ENCODE measurements at places on chromosomes 2 and 18.

DNA sequence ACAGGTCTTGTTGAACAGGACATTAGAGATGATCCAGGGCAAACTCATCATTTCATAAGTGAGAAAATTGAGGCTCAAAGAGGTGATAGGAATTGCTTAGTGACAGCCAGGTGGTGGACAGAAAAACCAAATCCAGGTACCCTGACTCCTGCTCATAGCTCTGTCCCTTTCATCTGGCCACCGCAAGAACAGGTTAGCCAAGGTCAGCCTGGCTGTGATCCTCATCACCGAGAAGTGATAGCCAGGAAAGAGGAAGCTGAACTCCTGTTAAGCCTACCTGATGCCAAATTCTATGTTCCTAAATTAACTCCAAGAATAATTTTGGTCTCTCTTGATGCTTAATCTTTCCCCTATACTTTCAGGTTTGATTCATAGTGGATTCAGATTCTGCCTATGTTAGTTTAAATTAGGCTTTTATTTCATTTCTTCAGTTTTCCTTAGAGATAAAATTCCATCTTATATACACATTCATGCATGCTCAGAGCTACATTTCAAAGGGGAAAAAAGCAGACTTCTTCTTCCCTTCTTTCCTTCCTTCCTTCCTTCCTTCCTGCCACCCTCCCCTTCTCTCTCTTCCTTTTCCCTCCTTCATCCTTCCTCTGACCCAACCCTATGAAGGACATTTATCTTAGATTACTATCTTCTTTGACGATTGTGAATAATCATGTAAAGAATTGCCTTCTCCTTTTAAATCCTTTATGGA lies 17.3 kb upstream of the CRIM1 start:
- H3K27me3 ChIP-seq: no peaks in the 10 kb centered on the region
- H3K4me3 ChIP-seq: no peak overlapping the region
- DNase-seq: no peak
- H3K4me1 ChIP-seq: no peaks in the 10 kb centered on the region
- H3K27ac ChIP-seq: no peak overlapping the region

GRCh38 chr18:23563377-23564043 lies 22.8 kb downstream of the NPC1 start:
- H3K27me3 ChIP-seq: no peaks in the 10 kb centered on the region
- H3K4me3 ChIP-seq: no peak overlapping the region
- no peak overlapping the region for H3K27ac ChIP-seq

- H3K4me1 ChIP-seq: no peaks in the 10 kb centered on the region
- H3K36me3 ChIP-seq: no peaks in the 10 kb centered on the region
- no peak for DNase-seq
- H3K27me3 ChIP-seq: no peaks in the 10 kb centered on the region
- no peak overlapping the region for H3K4me3 ChIP-seq
Observed at GRCh38 chr2:133953524-133953923, 300.3 kb upstream of the MGAT5 start.

- H3K4me3 ChIP-seq: no peak overlapping the region
- no peaks in the 10 kb centered on the region for H3K36me3 ChIP-seq
- no peak for DNase-seq
Observed at GRCh38 chr2:166042768-166043390, 84.9 kb downstream of the SCN1A start.

DNA sequence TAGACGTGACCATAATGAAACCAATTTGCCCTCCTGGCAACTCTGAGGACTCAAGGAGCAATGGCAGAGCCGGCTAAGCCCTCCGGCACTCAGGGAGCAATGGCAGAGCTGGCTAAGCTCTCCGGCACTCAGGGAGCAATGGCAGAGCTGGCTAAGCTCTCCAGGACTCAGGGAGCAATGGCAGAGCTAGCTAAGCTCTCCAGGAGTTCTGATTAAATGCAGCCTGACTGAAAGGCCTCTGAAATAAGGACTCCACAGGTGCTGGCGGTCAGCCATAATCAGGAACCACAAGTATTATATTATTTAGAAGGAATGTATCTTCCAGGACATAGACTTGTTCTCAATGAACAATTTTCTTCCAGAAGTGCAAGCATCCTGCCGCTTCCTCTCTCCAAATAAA lies 65.2 kb downstream of the C2orf76 start:
- no peak overlapping the region for H3K4me3 ChIP-seq
- no peaks in the 10 kb centered on the region for H3K36me3 ChIP-seq
- no peaks in the 10 kb centered on the region for H3K27me3 ChIP-seq
- DNase-seq: no peak

DNA sequence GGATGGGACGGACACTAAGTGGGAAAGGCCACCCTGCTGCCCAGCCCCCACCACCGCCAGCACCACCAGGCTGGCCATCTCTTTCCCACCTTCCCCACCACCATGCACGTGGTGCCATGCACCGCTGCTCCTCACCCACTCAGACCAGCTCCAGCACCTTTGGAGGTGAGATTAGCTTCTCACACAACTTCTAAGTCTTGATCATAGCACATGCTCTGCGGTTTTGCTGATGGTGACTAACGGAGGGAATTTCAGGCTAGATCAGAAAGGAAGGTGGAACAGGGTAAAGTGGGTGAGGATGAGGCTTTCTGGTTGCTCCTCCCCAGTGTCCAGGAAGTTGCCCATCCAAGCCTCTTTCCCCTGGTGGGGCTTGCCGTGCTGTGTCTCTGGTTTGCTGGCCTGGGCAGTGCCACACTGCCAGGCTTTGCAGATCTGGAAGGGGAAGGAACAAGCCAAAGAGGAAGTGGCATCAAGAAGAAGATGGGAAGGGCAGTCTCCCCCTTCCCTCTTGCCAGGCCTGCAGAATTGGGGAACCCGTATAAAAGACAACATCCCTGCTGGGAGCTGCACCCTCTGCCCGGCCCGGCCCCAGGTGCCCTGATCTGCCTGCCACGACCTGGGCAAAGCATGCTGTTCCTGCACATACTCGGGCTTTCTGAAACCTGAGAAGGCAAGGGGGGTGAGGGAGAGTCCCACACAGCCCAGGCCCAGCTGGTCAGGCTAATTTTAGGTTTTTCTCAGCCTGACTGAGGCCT lies 44.3 kb upstream of the CAB39 start:
- H3K27me3 ChIP-seq: no peaks in the 10 kb centered on the region
- peaks cover 64% of the 10 kb centered on the region for H3K4me1 ChIP-seq
- no peak overlapping the region for H3K4me3 ChIP-seq
- H3K27ac ChIP-seq: peak overlapping the region; percentile 85
- H3K36me3 ChIP-seq: no peaks in the 10 kb centered on the region

DNA sequence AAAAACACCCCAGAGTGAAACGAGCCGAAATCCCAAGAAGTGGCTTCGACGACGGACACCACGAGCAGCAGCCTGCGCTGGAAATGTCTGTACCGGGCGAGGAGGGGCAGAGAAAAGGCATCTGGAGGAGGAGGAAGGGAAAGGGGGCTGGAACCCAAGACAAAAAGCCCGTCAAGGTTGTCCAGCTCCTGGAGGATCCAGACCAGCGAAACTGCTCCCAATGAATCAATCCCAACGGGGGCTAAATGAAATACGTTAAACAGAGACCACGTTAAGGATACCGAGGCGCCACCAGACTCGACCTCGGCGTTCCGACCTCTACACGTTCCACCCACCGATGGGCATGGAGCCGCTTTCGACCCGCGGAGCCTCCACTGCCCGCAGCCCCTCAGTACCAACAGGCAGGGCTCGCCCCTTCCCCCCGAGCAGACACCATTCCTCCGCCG lies 400 bp downstream of the CCDC88A start:
- H3K4me1 ChIP-seq: peaks cover 13% of the 10 kb centered on the region
- no peaks in the 10 kb centered on the region for H3K27me3 ChIP-seq
- peak; percentile 57 for DNase-seq
- no peaks in the 10 kb centered on the region for H3K36me3 ChIP-seq

DNA sequence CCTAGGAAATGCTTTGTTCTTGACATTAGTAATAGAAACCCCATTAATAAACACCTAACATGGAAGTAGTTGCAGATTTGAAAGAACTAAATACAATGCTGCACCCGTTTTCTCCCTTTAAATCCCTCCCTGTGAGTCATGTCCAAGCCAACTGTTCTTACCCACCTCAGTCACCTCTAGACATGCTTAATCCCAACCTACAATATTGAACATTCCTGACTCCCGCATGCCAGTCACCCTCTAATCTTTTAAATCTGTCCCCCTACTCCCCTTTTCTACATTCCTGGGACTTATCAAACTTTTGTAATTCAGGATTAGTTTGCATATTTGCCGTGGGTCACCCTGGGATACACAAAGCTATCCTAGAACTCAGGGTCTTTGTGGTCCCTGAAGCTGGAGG lies 374.6 kb downstream of the IRS1 start:
- H3K27me3 ChIP-seq: no peaks in the 10 kb centered on the region
- peaks cover 23% of the 10 kb centered on the region for H3K4me1 ChIP-seq
- no peak overlapping the region for H3K27ac ChIP-seq

DNA sequence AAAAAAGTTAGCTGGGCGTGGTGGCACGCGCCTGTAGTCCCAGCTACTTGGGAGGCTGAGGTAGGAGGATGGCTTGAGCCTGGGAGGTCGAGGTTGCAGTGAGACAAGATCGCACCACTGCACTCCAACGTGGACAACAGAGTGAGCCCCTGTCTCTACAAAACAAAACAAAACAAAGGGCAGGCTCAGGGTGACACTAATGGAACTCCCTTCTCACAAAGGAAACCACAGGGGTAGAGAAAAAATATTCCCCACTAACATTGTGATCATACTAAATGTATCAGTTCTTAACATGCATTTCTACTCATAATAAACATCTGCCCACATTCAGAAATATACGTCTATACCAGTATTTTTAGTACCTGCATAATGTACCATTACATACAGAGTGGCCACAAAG lies 21.1 kb downstream of the STAM2 start:
- H3K27me3 ChIP-seq: no peaks in the 10 kb centered on the region
- peaks cover 4% of the 10 kb centered on the region for H3K4me1 ChIP-seq
- DNase-seq: no peak
- H3K27ac ChIP-seq: no peak overlapping the region
- H3K36me3 ChIP-seq: peaks cover 4% of the 10 kb centered on the region
- no peak overlapping the region for H3K4me3 ChIP-seq

GRCh38 chr2:236677368-236677767 lies 107.7 kb downstream of the ACKR3 start:
- H3K27ac ChIP-seq: no peak overlapping the region
- H3K4me3 ChIP-seq: no peak overlapping the region
- peaks cover 14% of the 10 kb centered on the region for H3K4me1 ChIP-seq
- H3K36me3 ChIP-seq: no peaks in the 10 kb centered on the region

GRCh38 chr2:198517976-198518375 lies 713.6 kb downstream of the PLCL1 start:
- no peak overlapping the region for H3K4me3 ChIP-seq
- H3K27ac ChIP-seq: no peak overlapping the region
- no peaks in the 10 kb centered on the region for H3K4me1 ChIP-seq
- DNase-seq: no peak
- no peaks in the 10 kb centered on the region for H3K27me3 ChIP-seq

GRCh38 chr2:60350791-60351190 lies 202.7 kb downstream of the BCL11A start:
- no peak overlapping the region for H3K27ac ChIP-seq
- no peaks in the 10 kb centered on the region for H3K36me3 ChIP-seq
- no peak overlapping the region for H3K4me3 ChIP-seq
- DNase-seq: no peak

DNA sequence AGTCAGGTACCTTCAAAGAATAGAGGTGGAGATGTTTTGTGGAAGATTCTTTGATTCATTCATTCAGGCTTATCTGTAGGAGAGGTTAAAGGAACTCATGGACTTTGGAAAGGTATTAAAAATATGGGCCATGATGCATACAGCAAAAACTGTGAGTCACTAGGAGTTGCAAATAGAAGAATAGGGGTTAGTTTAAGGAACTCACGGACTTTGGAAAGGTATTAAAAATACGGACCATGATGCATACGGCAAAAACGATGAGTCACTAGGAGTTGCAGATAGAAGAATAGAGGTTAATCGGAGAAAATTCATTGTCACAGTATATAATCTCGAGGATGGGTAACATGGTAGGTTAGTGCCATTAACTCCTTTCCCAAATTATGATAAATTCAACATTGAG lies 41.2 kb downstream of the SLC9A2 start:
- H3K4me1 ChIP-seq: peaks cover 4% of the 10 kb centered on the region
- no peak overlapping the region for H3K4me3 ChIP-seq
- H3K27me3 ChIP-seq: no peaks in the 10 kb centered on the region
- H3K27ac ChIP-seq: no peak overlapping the region
- no peaks in the 10 kb centered on the region for H3K36me3 ChIP-seq
- DNase-seq: no peak

DNA sequence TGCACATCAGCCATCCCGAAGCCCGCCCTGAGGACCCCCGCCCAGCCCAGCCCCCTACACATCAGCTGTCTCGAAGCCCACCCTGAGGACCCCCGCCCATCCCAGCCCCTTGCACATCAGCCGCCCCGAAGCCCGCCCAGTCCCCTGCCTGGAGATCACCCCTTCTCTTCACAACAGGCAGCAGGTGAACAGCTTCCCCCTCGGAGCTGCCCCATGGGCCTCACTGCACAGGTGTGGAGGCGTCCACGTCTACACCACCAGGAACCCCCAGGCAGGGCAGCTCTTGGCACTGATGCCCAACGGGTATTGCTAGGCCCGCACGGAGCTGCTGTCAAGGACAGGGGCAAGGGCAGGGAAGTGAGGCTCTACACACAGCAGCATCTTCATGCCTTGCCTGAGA lies 137.6 kb downstream of the HDAC4 start:
- H3K27ac ChIP-seq: peak overlapping the region; percentile 86
- peaks cover 92% of the 10 kb centered on the region for H3K4me1 ChIP-seq
- DNase-seq: no peak
- H3K27me3 ChIP-seq: no peaks in the 10 kb centered on the region

- H3K4me1 ChIP-seq: no peaks in the 10 kb centered on the region
- no peaks in the 10 kb centered on the region for H3K36me3 ChIP-seq
- H3K4me3 ChIP-seq: no peak overlapping the region
- no peak for DNase-seq
- no peak overlapping the region for H3K27ac ChIP-seq
Observed at GRCh38 chr2:227436436-227437174, 35.4 kb upstream of the AGFG1 start.

DNA sequence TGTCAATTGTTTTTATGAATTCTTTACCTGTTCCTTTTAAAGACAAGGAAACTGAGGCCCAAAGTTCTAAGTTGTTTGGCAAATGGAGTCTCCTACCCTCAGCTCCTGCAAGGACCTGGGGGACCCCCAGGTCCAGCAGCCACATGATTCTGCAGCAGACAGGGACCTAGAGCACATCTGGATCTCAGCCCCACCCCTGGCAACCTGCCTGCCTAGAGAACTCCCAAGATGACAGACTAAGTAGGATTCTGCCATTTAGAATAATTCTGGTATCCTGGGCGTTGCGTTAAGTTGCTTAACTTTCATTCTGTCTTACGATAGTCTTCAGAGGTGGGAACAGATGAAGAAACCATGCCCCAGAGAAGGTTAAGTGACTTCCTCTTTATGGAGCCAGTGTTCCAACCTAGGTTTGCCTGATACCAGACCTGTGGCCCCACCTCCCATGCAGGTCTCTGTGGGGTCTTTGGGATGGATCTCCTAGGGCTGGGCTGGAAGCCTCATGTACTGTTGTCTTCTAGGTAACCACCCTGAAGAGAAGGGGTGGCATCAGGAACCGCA lies 5.6 kb upstream of the CENPA start:
- no peaks in the 10 kb centered on the region for H3K4me1 ChIP-seq
- no peak overlapping the region for H3K27ac ChIP-seq
- no peak overlapping the region for H3K4me3 ChIP-seq
- DNase-seq: no peak
- no peaks in the 10 kb centered on the region for H3K27me3 ChIP-seq

All from psoas muscle (tissue), 8 donors.